ENCODE measurements at places on chromosomes 13 and 19.
A peak's percentile ranks its signal among the peaks of the same experiment; 100 is the strongest.

DNA sequence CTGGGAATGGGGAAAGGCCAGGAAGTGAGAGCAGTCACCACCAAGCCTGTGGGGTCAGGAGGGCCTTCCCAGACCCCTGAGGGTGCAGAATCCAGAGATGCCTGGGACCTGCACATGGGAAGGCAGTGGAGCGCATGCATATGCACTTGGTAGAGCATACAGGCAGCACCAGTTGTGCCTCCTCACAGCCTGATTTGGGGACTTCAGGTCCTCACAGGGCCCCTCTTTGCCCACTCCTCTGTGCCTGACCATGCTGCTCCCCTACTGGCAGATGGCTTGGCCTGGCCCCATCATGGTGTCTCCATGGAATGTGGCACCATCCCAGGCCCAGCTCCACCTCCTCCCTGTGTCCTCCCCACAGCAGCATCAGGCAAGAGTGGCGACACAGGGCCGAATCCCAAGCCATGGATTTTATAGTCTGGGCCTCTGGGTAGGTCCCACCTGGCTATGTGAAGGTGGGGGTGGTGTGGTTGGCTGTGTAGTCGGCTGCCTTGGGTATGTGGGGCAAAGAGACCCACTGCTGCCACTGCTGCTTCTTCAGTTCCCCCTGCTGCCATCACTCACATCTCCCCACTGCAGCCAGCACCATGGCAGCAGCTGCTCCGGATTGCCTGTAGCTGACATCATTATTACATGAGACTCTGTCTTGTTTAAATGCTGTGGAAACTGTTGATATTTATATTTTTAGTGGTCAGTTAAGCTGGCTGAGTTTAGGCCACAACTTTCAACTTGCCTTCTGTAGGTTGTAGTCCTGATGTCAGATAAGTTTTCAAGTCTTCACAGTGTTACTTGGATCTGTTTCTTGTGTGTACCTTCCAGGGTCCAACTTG lies 247.0 kb downstream of the GPC6 start:
- DNase-seq = no peak

DNA sequence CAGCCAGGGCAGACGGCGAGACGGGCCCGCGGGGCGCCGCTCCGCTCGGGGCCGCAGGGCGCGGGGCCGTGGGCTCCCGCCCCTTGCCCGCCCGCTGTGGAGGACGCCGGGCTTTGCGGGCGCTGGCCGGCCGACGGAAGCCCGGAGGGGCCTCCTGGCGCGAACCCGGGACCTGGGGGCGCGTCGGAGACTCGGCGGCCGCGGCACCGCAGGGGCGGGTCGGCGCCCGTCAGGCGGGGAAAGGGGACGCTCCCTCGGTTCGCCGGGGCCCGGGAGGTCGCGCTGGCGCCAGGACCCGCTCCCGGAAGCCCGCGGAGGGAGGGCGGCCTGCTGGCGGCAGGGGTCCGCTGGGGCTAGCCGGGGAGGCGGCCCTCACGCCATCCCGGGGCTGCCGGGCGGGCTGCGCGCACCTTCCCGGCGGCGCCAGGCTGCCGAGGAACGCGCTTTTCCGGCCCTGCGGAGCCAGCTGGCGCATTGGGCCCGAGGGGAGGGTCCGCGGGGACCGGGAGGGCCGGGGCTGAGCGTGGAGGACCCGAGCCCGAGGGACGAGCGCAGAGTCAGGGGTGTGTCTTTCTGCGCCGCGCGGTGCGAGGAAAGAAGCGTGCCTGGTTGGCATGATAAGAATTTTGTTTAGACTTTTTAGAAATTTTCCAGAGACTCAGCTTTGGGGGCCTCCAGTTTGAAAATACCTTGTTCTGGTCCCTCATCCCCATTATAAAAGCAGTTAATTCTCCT lies 511 bp downstream of the GARRE1 start:
- DNase-seq = peak; percentile 17

DNA sequence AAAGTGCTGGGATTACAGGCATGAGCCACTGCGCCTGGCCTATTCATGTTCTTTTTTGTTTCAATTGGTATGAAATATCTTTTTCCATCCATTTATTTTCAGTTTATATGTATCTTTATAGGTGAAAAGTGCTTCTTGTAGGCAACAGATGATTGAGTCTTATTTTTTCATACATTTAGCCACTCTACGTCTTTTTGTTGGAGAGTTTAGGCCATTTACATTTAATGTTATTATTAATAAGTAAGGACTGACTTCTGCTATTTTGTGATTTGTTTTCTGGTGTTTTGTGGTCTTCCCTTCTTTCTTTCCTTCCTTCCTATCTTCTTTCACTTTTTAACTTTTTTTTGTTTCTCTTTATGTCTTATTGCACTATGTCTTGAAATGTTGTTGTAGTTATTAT lies 16.7 kb upstream of the KBTBD7 start:
- no peak for DNase-seq

DNA sequence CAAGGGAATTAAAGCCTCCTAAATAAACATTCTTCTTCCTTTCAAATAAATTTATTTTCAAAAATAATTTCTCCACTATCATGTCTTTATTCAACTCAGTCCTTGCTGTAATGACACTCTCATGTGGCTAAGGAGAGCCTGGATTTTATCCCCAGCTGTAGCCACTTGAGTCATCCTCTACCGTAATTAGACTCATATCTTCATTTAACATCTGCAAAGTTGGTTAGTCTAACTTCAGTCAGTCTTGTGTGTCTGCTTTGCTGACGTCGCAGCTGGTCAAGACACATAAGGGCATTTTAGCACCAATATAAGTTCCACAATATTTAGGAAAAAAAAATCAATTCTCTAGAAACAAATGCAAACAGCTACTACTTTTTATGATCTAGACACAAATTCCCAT lies 776.4 kb upstream of the ATXN8OS start:
- DNase-seq = no peak

GRCh38 chr13:100512422-100512821 lies 76.2 kb downstream of the GGACT start:
- DNase-seq = no peak

DNA sequence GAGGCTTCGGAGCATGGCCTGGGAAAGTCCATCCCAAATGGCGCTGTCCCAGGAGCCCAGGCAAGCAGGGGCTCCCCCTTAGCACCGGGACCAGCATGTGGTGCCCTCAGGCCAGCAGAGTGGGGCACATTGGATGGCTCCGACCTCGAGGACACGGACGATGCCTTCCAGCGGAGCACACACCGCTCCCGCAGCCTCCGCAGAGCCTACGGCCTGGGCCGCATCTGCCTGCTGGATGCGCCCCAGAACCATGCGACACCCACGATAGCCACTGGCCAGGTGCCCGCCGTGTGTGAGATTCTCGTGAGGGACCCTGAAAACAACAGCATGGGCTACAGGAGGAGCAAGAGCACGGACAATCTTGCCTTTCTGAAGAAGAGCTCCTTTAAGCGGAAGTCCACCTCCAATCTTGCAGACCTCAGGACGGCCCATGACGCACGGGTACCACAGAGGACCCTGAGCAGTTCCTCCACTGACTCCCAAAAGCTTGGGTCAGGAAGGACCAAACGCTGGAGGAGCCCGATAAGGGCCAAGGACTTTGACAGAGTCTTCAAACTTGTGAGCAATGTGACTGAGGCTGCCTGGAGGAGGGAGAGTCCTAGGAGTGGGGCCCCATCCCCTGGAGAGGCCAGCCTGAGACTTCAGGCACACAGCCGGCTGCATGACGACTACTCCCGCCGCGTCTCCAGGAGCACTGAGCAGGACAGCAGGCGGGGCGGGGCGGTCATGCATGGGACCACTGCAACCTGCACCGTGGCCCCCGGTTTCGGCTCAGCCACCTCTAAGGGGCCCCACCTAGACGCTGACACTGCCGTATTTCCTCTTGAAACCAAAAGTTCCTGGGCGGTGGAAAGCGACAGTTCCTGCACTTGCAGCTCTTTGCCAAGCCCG lies 63.1 kb downstream of the SPATA13 start:
- peak; percentile 24 for DNase-seq
